ENCODE measurements at places on chromosomes 5 and 9. TPM values are rescaled to one million over a fixed set of nuclear protein-coding genes. Genes with fewer than 3 reads are reported as not detected.

- no peak for DNase-seq
These were observed 2.2 kb upstream of the GNPDA1 start for GRCh38 chr5:142014911-142015584.

DNA sequence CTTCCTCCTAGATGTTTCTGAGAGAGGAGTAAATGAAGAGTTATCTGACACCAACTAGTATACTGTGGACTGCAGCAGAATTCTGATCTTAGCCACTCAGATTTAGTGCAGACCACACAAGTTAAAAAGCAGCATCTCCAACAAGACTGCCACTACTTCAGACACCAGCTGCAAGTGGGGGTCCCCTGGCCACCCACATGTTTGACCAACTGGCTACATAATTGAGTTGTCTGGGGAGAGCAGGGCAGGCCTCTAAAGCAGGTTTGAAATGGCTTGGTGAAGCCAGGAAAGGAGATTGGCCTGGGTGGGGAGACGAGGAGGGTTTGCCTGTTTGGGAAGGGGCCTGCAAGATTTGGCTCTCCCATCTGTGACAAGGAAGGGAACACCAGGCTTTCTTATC lies 40.5 kb upstream of the FAM81B start:
- DNase-seq: no peak

MAMDC4 gene
- total RNA-seq: 5.6 TPM

NMUR2 gene
- total RNA-seq: 0.33 TPM

GRK6 gene
- total RNA-seq: 25.0 TPM

TLE1 gene
- total RNA-seq: 41.1 TPM
